ENCODE measurements at places on chromosomes 1 and 21.

DNA sequence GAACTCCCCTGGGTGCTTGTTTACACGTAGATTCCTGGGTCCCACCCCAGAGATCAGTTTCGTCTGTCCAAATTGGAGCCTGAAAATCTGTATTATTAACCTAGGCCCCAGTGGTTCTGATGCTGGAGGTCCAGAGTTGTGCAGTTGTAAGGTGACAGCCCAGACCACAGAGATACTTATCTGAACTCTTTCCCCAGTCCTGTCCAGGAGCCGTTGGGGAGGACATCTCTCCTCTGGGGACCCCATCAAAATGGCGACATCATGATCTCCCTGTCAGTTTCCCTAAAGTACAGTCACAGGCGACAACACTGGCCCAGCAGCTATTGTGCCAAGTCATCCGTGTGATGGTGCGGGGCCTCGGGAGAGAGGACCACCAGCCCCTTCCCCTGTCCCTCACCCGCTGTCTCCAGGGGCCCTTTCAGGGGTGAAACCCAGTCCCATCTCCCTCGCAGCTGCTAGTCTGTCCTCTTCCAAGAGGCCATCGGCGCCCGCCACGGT, 749 bp upstream of the EFHD2 start:
- no peak for DNase-seq

GRCh38 chr21:31110430-31110829, 72.2 kb upstream of the KRTAP19-8 start:
- no peak for DNase-seq

- peak; percentile 92 for DNase-seq
These were observed at the start of gene PSMA5 for GRCh38 chr1:109426281-109427170. Gene PSMA5, minus strand, starts transcription at chr1:109426448. Its CDS starts 118 bp downstream, at chr1:109426330.

GRCh38 chr21:42002421-42002958, 7.7 kb downstream of the ZBTB21 start:
- peak; percentile 34 for DNase-seq

DNA sequence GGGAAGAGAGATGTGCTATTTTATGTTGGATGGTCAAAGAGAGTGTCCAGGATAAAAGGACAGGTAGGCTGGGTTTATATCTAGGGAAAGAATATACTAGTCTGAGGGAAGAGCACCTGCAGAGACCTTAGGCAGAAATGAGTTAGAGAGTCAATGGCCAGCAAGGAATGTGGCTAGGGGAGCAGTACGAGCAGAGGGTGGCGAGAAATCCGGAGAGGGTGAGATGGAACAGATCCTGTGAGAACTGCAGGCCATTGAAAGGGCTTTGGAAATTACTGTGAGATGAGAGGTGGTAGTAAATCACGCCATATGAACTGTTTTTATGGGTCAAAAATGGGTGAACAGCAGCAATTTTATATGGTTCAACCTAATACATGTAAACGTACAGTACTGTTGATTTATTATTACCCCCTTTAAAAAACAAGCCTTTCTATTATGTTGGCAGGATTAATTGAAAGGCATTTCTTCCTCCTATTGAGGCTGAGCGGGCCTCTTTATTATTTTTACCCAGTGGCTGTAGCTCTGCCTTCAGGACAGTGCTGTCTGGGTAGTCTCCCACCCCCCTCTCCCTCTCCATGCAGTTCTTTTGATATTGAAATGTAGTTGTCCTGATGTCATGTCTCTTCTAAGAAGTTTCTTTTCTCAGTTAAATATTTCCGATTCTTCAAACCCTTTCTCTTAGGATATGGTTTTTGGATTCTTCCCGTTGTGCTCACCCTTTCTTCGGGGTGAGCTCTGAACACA, 75.2 kb upstream of the CD1D start:
- DNase-seq: no peak

GRCh38 chr1:10685196-10685807, 111.1 kb downstream of the CASZ1 start:
- DNase-seq: no peak

- no peak for DNase-seq
These were observed 8.9 kb upstream of the TADA1 start for GRCh38 chr1:166884971-166885370.

DNA sequence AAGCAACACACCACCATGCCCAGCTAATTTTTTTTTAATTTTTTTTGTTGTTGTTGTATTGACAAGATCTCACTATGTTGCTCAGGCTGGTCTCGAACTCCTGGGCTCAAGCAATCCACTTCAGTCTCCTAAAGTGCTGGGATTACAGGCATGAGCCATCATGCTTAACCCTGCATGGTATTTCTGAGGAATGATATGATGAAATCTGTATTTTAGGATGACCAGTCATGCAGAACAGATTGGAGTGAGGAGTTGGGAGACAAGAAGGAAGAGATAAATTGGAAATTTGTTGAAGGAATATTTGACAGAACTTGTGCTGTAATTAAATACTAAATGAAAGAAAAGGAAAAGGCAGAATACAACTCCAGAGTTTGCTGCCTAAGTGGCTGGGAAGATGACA, 4.7 kb upstream of the NDUFS5 start:
- DNase-seq: no peak

DNA sequence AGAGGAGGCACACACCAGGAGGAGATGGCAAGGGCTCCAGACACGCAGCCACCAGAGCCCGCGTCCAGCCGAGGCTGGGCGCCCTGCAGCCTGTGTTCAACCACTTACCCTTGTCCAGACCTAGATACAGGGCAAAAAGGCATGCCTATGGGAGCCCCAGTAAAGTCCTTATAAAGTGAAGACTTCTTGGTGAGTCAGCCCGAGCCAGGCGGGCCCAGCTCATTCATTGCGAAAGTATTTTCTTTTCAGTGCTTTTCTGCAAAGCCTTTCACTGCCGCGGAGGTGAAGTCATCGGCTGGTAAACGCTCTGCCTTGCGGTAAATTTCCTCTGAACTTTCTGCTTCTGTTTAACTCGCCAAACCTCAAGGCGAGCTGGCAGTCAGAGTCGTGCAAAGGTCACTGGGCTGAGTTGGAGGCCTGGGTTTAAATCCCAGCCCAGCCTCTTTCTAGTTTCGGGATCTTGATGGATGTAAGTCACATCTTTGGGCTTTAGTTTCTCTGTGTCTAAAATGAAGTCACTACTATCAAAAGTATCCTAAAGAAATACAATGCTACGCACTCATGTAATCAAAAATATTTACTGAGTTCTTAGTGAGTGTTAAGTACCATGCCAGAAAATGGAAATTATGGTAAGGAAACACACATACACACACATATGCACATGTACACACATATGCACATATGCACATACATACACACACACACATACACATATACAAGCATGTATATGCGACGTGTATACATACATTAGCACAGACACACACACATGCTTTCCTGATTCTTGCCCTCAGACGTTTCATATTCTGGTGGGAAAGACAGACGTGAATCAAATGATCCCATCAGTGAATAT, 54.7 kb upstream of the IFFO2 start:
- DNase-seq: peak; percentile 16

DNA sequence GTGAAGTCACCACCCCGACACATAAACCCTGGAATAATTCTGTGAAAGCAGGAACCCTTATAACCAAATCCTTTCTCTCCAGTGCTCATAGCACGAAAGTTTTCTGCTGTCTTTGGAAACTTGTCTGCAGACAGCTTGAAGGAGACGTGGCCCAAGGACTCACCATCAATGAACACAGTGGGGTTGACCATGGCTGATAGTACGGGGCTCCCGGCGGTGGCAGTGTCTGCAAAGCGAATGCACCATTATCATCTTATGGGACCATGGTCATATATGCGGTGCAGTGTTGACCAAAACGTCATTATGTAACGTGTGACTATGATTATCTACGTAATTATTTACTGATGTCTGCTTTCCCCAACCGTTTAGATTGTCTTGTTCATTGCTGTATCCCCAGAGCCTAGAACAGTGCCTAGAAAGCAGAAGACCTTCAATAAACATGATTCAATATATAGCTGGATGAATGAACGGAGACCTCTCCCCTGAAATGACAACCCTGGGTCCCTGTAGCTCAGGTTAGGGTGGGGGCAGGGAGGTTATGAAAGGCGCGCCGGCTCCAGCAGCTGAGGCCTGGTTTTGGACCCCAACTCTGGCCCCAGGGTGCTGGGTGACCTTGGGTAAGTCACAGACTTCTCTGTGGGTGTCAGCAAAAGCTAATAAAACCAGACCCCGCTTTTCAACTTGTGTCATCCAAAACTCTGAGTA, 128.4 kb upstream of the ZBTB40 start:
- DNase-seq: no peak

DNA sequence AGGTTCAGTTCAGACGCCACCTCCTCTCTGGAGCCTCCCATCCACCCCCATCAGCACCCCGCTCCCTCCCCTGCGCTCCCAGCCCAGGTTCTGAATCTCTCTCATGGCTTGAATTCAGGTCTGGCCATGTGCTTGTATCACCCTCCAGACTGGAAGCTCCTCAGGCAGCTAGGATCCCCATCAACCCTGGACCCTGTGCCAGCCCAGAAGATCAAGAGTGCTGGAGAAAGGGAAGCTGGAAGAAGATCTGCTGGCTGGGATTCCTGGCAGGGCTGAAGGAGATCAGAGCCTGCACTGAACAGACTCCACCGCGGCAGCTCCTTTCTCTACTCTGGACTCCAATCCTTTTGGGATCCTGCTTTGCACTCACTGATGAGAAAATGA, 11.7 kb upstream of the TINAGL1 start:
- no peak for DNase-seq

DNA sequence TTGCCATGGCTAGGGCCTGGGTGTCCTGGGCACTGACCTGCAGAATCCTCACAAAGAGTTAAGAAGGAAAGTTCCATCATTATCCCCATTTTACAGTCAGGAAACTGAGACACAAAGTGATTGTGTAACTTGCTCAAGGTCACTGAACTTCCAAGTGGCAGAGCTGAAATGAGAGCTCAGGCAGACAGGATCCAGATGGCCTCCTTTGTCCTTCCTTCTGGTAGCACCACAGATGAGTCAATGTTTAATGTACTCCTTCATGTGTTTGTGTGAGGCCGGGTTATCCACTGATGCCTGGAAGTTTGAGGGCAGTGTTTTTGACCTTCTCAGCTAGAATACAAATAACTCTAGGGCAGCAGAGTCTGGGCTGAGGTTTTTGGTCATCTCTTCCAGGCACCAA, 207.0 kb downstream of the TNR start:
- DNase-seq: no peak

GRCh38 chr1:170660871-170661645, 2.9 kb upstream of the PRRX1 start:
- DNase-seq: no peak

- no peak for DNase-seq
These were observed 30.5 kb upstream of the FGGY start for GRCh38 chr1:59266180-59266926.

DNA sequence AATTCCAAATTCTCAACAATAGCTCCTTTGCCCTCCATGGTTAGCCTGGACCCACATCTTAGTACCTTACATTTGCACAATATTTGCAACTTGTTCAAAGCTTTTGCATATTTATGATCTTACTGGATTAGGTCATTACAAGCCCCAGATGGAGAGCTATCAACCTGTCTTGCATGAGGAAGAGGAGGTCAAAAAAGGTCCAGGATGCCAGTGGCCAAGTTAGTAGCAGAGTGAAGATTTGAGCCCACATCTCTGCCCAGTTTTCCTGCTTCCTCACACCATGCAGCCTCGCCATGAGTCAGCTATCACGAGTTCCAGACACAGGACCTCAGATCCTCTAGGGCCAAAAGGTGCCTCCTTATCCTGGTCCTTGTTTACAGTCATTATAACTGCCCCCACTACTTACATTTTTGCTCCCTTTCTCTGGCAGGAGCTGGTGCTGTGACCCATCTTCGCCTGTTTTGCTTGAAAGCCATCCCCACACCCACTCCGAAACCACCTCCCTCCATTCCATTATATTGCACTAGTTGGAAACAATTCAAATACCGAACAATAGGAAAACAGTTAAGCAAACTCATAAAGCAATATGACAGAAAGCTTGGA, 5.0 kb upstream of the AHCYL1 start:
- no peak for DNase-seq

DNA sequence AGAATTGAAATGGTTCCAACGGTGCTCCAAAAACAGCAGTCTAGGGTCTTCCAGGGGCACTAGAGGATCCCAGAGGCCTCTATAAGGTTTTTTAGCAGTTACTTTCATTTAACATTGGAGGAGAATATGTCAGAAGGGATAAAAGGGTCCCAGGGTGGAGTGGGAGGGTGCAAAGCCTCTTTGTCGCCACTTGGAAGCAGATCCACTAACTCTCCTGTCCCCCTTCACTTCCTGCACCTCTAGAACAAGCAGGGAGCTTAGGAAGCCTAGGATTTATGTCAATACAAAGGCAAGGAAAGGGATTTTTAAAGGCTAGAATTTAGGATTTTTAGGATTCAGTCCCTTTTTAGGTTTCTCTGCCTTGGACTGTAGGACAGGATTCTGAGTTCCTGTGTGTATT, 8.3 kb downstream of the PCP4L1 start:
- DNase-seq: no peak

DNA sequence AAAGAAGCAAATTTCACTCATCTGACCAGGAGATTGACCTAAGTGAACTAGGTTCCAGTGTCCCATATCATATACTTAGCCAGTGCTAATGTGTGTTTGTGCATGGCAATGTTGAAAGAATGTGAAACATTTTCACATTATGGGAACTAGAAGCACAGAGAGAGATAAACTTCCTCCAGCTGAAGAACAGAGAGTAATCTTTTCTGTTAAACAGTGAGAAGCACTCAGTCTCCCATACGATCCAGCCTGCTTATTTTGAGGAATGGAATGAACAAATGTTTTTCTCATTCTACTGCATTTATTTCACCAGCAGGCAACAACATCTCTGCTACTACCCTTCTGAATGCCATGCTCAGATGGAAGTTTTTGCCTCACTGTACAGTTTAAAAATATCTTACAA, 170.5 kb downstream of the TTLL7 start:
- DNase-seq: no peak

DNA sequence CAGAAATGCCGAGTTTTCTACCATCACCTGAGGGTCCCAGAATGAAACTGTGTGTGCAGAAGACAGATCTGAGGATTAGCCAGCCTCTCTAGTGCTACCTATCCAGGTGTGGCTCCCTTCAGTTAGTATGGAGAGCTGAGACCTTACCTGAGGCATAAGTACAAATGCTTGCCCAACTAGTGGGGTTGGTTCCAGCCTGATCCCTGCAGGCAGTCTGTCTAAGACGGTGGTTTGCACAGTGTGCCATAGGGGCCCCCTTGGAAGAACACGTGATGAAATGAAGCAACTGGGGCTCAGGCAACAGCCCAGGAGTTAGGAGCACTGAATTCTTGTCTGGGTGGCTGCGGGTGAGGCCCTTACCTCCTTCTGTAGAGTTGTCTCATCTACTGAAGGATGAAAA, 15.6 kb downstream of the S100A7A start:
- no peak for DNase-seq

- no peak for DNase-seq
These were observed 13.5 kb downstream of the ZYG11A start for GRCh38 chr1:52856026-52856425.

DNA sequence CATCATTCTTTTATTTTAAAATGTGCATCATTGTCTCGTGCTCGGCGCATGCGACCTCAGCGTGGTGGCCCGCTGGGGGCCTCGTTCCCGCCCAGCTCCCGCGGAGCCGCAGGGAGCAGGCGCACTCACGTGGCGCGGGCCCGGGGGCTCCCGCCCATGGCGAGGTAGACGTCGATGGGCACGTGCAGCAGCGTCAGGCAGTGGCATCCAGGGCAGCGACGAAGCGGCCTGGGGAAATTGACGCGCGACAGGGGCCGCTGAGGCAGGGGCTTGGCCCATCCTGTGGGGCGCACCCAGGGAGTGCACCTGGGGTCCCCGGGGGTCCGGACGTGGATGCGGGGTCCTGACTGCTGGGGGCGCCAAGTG, 994 bp downstream of the FAM229A start:
- no peak for DNase-seq

- peak; percentile 56 for DNase-seq
These were observed 791 bp upstream of the STUM start for GRCh38 chr1:226547754-226548191.
